RWPE2 (cell line): ENCODE measurements at places on chromosomes 7 and 10.
A peak's percentile ranks its signal among the peaks of the same experiment; 100 is the strongest.

DNA sequence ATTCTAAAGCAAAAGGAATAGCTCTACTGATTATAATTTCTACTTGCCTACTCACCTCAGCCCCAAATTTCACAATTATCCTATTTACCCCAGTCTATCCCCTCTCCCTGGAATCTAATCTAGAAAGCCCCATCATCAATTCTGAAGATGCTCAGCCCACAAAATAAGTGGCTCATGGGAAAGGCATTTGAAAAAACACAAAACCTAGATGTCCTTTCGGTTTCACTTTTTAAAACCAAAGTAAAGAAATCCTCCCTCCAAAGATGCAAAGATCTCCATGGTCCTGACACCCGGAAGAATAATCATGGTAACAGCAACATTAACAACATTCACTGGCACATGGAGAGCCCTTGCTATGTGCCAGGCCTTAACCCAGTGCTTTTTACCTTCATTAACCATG, 224.8 kb downstream of the FGFR2 start:
- no peak for DNase-seq
- no peaks in the 10 kb centered on the region for H3K36me3 ChIP-seq
- no peak overlapping the region for H3K4me3 ChIP-seq
- H3K4me1 ChIP-seq = no peaks in the 10 kb centered on the region
- no peak overlapping the region for H3K27ac ChIP-seq
- no peaks in the 10 kb centered on the region for H3K27me3 ChIP-seq

DNA sequence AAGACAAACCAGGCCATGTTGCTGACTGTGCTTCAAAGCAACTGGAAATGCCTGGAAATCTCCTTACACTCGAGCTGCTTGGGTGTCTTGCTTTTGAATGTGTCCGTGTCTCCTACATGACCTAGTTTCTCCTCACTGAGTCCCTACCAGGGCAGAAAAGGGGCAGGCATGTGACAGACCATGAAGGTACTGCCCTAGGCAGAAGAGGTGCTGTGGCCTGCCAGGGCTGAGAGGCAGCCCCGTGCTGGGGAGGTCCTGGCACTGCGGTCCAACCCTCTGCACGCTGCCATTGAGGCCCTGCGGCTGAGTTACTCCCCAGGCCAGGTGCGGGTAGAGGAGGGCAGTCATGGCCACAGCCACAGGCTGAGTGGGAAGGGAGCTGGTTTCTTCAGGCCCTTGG, 159.3 kb downstream of the LYZL1 start:
- no peaks in the 10 kb centered on the region for H3K27me3 ChIP-seq
- H3K36me3 ChIP-seq = no peaks in the 10 kb centered on the region
- DNase-seq = no peak
- H3K4me3 ChIP-seq = no peak overlapping the region
- H3K27ac ChIP-seq = no peak overlapping the region

- no peaks in the 10 kb centered on the region for H3K27me3 ChIP-seq
- H3K36me3 ChIP-seq = no peaks in the 10 kb centered on the region
- no peaks in the 10 kb centered on the region for H3K4me1 ChIP-seq
- no peak overlapping the region for H3K4me3 ChIP-seq
- no peak overlapping the region for H3K27ac ChIP-seq
Measured at GRCh38 chr10:18423058-18423637, 228.2 kb downstream of the NSUN6 start.

DNA sequence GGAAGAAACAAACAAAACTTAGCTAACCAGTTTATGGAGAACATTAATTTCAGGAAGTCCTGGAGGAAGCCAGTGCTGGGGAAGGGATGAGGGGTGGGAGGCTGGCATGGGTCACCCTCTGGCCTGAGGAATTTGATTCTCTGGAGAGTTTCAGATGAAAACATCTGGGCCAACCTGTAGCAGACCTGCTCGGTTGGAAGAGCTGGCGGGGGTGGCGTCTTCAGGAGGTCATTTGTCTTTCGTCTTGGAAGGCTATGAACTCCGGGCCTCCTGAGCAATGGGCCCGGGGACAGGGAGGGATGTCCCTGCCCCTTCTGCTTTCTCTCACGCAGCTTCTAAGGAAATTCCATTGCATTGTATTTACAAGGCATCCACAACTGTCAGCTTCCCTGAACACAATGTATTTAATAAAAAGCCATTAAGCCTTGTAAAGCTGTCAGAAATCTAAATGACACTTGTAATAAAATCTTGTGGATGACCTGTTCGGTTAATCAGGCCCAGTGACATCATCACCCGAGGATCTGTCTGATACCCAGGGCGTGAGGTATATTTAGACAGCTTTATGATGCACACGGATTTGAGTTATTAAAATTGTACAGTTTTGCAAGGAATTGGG, 250.5 kb downstream of the RAB11FIP2 start:
- no peak for DNase-seq
- H3K36me3 ChIP-seq = no peaks in the 10 kb centered on the region
- no peak overlapping the region for H3K27ac ChIP-seq
- no peaks in the 10 kb centered on the region for H3K4me1 ChIP-seq
- peaks cover 7% of the 10 kb centered on the region for H3K27me3 ChIP-seq
- H3K4me3 ChIP-seq = no peak overlapping the region

DNA sequence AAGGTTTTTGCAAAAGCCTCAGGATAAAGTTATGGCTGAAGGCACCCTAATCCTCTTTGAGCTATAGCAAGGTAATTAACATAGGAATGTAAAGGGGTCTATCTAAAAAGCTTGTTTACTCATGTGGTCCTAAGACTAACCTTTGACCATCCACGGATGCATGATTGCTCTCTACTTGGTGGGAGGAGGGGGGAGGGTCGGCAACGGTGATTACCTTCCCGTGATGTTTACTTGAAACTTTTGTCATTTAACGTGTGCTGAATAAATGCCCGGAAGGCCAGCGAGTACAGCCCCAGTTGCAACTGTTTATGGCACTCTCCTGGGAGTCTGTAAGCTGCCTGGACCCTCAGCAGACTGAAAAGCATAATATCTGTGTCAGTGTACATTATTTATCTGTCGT, 78.9 kb upstream of the GPR22 start:
- no peaks in the 10 kb centered on the region for H3K36me3 ChIP-seq
- H3K27me3 ChIP-seq = no peaks in the 10 kb centered on the region
- peaks cover 9% of the 10 kb centered on the region for H3K4me1 ChIP-seq
- no peak overlapping the region for H3K4me3 ChIP-seq
- no peak for DNase-seq
- H3K27ac ChIP-seq = no peak overlapping the region

- H3K4me1 ChIP-seq = peaks cover 59% of the 10 kb centered on the region
- peak; percentile 66 for DNase-seq
- peak overlapping the region; percentile 91 for H3K27ac ChIP-seq
Measured at GRCh38 chr7:92809760-92810573, 26.4 kb downstream of the CDK6 start.

DNA sequence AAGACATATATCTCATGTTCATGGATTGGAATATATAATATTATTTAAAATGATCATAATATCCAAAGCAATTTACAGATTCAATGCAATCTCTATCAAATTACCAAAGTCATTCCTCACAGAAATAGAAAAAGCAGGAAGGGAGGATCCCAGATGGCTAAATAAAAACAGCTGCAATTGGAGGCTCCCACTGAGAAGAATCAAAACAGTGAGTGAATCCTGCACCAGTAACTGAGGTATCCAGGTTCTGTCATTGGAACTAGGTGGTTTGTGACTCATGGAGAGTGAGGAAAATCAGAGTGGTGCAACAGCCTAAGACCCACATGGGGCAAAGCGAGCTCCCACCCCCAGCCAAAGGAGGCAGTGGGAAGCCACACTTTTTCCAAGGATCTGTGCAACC, 128.4 kb downstream of the MTERF1 start:
- H3K27me3 ChIP-seq = peaks cover 3% of the 10 kb centered on the region
- H3K4me1 ChIP-seq = no peaks in the 10 kb centered on the region
- no peaks in the 10 kb centered on the region for H3K36me3 ChIP-seq

- no peaks in the 10 kb centered on the region for H3K27me3 ChIP-seq
- no peaks in the 10 kb centered on the region for H3K36me3 ChIP-seq
- DNase-seq = no peak
- no peak overlapping the region for H3K27ac ChIP-seq
- H3K4me3 ChIP-seq = no peak overlapping the region
Measured at GRCh38 chr7:143255564-143255963, 7.7 kb upstream of the GSTK1 start.

GRCh38 chr7:1703871-1704810, 34.1 kb downstream of the ELFN1 start:
- no peaks in the 10 kb centered on the region for H3K36me3 ChIP-seq
- H3K4me3 ChIP-seq = no peak overlapping the region
- peak; percentile 51 for DNase-seq
- H3K27me3 ChIP-seq = no peaks in the 10 kb centered on the region

DNA sequence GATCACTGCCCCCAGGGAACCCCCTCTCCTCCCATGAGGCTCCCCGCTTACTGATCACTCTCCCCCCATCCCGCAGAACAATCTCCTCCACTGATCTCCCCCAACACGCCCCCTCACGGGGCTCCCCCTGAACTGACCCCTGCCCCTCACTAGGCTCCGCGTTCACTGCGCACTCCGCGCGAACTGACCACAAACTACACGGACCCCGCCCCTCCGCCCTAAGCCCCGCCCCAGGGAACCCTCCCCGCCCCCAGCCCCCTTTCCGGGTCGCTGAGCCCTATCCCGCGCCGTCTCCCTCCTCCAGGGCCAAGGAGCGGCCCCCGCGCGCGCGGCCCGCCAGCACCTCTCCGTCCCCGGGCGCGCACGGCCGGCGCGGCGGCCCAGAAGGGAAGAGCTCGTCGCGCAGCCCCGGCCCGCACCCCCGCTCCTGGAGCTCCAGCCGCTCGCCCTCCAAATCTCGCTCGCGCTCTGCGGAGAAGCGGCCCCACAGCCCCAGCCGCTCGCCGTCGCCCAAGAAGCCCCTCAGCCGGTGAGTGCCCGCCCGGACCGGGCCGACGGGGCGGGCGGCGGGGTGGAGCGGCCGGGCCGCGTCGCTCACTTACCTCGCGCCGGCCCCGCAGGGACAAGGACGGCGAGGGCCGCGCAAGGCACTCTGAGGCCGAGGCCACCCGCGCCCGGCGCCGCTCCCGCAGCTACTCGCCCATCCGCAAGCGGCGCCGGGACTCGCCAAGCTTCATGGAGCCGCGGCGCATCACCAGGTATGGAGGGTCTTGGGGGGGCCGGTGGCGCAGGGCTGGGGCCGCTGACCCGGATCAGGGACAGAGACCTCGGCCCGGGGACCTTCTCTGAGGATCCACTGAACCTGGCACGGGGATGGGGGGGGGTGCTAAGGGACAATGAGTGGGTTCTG, 19.9 kb upstream of the HSPB1 start:
- H3K27ac ChIP-seq = no peak overlapping the region
- no peak for DNase-seq
- H3K4me1 ChIP-seq = no peaks in the 10 kb centered on the region
- peak overlapping the region; percentile 68 for H3K4me3 ChIP-seq
- peaks cover 8% of the 10 kb centered on the region for H3K27me3 ChIP-seq
- H3K36me3 ChIP-seq = no peaks in the 10 kb centered on the region
